Frontal cortex (tissue), 4 donors: ENCODE measurements at places on chromosomes 5 and 9.

- no peak for DNase-seq
Measured at GRCh38 chr5:88845081-88845697, 37.8 kb downstream of the MEF2C start.

DNA sequence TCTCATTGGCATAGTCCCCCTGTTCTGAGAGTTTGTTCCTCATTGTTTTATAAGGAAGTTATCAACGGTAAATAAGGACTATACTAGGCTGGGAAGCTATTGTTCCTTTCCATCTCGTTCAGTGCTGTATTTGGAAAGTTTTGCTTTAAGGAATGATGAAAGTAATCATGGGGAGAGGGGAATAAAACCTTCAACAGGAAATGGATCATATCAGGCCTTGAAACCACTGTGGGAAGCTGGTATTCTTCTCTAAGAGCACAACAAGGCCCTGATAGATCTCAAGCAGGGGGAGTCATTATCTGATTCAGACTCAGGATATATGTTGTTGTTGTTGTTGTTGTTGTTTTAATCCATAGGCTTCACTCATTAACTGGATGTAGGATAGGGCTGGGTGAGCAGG lies 474.5 kb downstream of the ENC1 start:
- no peak for DNase-seq

- DNase-seq: no peak
Measured at GRCh38 chr9:26770821-26771220, 121.8 kb downstream of the CAAP1 start.

DNA sequence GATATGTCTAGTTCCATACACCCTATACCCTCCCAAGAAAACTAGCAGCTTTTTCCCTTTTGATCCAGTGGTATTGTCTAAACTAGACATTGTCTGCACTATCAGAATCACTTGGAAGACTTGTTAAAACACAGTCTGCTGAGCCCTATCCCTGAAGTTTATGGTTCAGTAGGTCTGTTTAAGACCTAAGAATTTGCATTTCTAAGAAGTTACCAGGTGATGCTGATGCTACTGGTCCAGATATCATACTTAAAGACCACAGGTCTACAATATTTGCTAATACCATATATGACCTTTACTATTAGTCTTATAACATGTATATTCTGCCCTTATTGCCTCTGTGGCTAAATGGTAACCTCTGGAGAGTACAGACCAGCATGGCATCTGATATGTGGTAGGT lies 23.3 kb downstream of the SKIC3 start:
- no peak for DNase-seq

DNA sequence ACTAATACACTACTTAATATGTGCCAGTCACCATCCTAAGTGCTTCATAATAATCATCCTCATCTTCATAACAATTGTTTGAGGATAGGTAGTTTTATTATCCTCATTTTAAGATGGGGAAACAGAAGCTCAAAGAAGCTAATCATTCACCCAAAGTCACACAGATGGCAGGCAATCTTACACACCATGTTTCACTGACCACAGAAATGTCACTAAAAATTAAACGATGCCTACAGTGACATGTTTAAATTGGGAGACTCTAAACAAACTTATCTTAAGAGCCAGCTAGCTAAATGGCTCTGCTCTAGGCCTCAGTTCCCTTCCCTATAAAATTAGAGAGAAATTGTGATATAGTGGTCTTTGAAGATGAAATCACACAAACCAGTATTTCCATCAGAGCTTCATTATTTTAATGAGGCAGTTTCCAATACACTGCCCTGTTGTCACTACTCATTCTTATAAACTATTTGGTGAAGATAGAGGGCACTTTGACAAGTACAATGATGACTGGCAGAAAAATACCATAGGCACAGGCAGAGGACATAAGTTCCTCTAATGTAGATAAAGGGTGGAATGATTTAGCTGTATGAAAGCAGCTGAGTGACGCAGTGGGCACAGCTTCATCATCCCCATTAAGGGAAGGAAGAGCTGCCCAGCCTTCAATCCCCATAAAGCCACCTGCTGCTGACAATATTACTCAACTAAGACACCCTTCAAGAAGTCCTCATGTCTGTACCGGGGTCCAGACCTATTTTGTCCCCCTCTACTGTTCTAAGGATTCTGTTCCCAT lies 224.1 kb downstream of the ACTL7B start:
- no peak for DNase-seq

DNA sequence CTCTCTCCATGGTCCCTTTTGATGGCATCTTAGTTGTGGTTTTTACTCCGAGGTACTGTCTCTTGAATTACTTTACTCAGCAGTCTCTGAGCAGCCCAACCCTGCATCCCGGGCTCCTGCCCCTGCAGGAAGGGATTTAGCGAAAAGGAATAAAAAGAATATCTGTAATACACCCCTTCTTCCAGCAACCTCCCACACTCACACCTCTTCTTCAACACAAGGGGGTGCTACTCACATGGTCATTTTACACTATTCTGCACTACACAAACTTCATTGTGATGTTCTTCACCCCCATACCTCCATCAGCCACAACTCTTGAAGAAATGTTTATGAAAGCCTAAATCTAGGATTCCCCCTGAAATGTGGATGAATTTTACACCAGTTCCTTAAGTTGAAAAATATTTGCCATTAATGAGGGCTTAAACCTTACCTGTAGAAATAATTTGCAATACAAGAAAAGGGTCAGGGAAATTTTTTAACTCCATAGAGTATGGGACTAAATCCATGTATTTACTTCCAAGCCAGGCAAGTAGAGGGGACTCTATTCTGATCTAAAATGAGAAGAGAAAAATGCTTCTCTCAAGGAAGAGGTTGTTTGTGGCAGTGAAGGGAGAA lies 26.0 kb downstream of the TPD52L3 start:
- peak; percentile 65 for DNase-seq

GRCh38 chr9:38445154-38446043 lies 21.1 kb upstream of the IGFBPL1 start:
- no peak for DNase-seq

DNA sequence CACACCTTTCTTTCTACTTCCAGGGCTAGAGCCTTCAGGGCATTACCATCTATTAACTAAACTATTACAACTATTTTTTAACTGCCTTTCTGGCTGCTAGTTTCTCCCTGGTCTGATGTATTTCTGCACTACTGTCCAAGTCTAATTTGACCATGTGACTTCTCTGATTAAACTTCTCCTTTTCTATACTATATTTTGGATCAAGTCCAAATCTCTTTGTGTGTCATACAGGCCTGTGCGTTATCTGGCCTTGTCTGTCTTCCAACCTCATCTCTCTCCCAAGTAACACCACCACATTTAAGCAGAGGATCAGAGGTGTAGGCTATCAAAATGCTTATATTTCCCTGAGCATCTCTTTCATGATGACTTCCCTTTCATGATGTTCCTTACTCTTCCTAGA lies 47.2 kb upstream of the OR13F1 start:
- DNase-seq: no peak

- no peak for DNase-seq
Measured at GRCh38 chr5:178982941-178983340, 12.2 kb downstream of the GRM6 start.

DNA sequence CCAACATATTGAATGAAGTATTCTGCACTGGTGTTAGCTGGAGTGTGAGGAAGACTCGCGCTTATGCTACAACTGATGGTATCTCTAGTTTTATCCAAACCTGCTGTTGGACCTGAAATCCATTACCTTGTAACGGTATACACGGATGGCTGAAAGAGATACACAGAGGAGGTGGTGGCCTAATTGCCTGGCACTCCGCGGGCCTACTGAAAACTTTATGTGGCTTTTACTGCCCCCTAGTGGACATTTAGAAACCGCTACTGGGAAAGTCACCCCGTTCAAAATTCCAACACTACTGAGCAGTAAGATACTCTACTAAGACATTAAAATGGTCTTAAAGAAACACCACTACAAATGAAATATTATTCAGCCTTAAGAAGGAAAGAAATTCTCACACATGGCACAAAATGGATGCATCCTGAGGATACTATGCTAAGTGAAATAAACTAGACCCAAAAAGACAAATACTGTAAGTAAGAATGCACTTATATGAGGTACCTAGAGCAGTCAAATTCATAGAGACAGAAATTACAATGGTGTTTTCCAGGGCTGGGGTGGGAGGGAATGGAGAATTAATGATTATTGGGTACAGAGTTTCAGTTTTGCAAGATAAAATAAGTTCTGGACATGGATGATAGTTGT lies 100.4 kb downstream of the TTLL11 start:
- peak; percentile 65 for DNase-seq
